Effector memory CD4-positive, alpha-beta T cell (primary cell): ENCODE measurements at places on chromosomes 3 and 15.

DNA sequence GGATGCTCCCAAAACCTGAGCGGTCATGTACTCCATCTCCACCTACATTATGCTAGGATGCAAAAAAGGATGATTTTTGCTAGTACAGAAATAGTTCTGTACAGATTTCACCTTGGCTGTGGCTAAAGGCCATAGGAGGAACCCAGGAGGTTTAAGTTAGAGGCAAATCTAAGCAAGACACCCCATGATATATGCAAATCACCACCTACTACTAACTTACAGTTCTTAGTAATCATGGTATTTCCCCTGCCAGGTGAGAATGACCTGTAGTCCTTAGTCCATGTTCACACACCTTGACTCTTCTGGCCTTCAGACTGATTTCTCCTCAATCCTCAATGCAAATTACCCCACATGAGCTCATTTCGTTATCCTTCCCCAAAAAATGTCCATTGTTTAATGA lies 154.2 kb downstream of the IMPG2 start:
- no peak for DNase-seq

DNA sequence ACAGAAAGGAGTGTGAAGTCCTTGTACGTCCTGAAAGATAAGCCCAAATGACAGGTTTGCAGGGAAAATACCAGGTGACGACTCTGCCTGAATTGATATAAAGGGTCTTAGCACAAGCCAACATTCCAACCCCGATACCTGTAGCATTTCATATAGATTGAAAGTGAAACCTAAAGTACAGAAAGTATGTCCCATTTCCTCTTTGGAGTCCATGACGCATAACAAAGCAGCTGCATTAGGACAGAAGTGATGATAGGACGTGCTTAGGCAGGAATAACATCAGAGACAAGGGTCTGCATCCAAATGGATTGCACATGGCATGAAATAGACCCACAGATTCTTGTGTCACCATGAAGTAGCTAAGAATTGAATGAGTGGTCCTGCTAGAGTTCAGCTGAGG lies 187.0 kb upstream of the ROBO1 start:
- no peak for DNase-seq

- DNase-seq: peak; percentile 25
These were observed 20.7 kb upstream of the FEM1B start for GRCh38 chr15:68256675-68257450.

- no peak for DNase-seq
These were observed 300.6 kb upstream of the KCNH8 start for GRCh38 chr3:18847583-18848197.

DNA sequence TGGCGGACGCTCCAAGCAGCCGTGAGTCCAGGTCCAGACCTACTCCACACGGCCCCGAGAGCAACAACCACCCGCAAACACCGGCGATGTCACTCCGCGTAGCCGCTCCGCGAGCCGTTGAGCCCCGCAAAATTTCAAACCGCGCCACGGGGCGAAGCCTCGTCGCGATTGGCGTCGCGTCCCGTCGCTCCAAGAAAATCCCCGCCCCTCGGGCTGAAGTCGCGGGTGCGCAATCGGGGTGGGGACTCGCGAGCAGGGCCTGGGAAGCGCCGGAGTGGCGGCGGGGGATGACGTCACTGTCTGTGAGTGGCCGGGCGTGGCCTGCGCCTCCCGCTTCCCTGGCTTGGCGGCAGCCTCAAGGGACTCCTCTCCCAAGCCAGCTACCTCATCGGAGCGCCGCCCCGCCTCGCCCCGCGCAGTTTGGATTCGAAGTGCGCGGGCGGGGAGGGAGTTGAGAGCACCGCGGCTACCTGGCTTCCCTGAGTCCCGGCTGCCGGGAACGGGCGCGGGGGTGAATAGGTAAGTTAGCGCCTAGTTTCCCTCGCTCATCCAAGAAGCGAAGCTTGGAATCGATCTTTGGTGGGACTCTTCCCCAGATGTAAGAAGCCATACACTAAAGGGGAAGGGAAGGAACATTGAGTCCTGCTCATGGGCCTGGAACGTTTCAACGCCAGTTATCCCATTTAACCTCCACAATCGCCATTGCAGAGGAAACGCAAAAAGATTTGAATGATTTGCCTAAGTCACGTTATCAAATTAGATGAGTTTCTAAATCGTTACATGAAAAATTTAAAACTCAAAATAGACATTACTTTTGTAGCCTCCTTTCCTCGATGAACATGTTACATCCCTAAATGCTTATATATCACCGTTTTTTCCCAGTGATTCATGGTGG lies at the start of gene PRC1:
Gene PRC1 (minus strand): TSS at position 119 of the 895 bp plus-strand sequence. CDS start 118 bp downstream, at position 1.
- DNase-seq: peak; percentile 97

DNA sequence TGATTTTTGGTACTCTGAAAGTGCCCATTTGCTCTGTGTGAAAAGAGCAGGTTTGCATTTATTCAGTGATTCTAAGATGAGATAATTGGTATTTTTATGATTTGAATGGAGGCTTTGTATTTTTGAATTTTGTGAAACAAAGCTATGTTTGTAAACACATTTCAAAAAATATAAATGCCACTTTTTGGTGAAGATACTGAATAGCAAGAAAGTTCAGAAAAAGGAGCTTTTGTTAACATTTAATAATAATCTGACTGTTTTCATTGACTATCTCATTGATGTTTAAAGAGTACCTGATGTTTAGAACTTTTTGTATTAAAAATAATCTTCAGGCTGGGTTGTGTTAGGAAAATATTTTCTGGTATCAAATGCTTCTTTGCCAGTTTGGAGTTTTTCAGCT lies 23.7 kb downstream of the TCF12 start:
- DNase-seq: no peak

- no peak for DNase-seq
These were observed 15.6 kb downstream of the MEX3B start for GRCh38 chr15:82030176-82030575.

DNA sequence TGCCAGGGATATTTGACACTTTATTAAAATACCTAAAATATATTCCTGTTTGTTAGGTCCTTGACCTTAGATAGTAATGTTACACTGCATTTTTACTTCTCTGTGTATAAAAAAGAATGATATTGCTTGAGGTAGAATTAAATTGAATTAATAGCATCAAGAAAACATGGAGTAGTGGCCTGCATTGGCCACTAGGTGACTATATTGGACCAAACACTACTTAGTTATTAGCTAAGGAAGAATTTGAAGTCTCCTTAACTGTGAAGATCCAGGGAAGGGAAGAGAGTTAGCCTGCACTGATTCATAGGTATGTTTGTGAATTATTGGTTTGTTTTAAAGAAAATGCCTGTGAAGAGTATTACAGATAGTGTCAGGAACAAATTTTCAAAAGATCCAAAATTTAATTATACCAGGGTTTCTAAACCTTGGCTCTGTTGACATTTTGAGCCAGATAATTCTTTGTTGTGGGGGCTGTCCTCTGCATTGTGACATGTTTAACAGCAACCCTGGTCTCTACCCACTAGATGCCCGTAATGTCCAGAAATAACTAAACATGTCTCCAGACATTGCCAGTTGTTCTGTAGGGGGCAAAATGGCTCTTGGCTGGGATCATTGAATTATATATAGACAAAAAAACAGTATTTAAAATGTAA lies 103.6 kb upstream of the THSD4 start:
- no peak for DNase-seq

DNA sequence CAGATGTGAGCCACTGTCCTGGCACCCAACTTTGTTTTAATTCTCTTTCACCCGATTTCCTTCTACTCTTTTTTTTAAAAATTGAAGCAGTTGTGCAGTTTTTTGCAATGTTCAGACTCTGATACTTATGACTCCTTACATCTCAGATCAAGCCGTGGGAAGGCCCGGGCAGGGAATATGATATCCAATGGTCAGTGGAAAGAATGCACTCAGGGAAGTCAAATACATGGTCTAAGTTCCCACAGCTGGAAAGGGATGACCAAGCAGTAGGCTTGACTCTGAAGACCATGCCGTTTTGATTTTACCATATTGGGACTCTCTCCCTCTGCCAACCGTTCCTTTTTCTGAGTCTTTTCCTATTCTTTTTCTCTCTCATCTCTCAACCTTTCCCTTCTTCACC lies 157.2 kb downstream of the RPLP1 start:
- no peak for DNase-seq

GRCh38 chr3:12180218-12180617 lies 21.5 kb upstream of the TIMP4 start:
- DNase-seq: no peak
